Glomerular endothelial cell (primary cell): ENCODE measurements at places on chromosomes 3 and 15.

- no peak for DNase-seq
Observed at GRCh38 chr3:40980467-40980866, 218.8 kb upstream of the CTNNB1 start.

- DNase-seq: no peak
Observed at GRCh38 chr3:53938645-53939044, 47.0 kb upstream of the SELENOK start.

- DNase-seq: no peak
Observed at GRCh38 chr15:69038508-69038907, 24.0 kb downstream of the NOX5 start.

DNA sequence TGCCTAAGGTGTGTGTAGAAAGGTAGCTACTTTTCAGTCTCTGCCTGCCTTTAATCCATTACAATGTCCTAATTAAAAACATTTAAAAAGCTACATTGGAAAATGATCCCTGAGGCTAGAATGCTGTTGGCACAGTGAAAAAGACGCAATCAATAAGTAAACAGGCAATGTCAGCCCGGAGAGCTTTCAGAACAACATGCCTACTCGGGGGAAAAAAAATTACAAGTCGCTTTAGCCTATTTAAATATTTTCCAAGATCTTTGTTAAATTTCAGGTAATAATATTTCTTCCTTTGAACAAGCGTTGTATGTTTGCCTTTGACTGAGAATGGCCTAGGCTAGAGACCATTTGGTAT, 46.6 kb upstream of the CD47 start:
- DNase-seq: no peak

DNA sequence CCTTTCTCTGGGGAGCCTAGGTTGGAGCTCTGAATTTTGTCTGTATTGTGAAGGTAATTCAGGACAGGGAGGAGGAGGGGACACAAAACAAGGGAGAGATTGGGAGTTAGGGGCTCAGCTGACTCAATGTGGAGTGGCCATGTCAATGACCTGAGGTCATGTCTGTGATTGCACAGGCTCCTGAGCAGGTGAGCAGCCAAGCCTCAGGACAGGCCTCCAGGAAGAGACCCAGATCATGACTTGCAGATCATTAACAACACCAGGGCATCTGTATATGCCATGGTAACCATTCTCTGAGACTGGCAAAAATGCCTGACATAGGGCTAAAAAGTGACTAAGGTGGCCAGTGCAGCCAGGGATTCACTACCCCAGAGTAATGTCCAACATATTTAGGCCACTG, 20.9 kb downstream of the ERICH6 start:
- no peak for DNase-seq

GRCh38 chr3:169091196-169091823, 572.2 kb downstream of the MECOM start:
- no peak for DNase-seq

DNA sequence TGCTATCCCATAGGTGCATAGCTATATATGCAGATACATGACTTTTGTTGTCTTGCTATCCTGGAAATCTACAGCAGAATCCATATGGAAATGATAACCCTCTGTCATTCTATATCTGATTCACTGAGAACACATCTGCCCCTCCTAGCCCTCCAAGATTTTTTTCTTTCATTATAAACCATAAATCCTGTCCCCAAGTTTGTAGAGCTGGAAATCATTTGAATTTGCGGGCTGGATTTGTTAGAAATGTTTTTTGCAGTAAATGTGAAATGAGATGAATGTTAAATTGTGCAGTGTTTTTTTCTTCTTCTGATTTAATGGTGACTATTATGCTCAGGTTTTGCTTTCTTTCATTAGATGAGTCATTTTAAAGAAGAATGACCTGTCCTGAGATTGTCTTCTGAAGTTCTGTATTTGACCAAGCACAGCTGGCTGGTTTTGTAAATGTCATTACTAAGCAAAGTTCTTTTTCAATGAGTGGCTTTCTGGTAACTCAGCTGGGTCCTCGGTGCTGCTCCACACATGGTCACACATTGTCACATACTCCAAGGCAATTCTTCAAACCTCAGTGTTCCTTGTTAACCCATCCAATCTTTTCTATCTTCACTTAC, 25.3 kb upstream of the ABHD17C start:
- DNase-seq: no peak
